Right lung (tissue), 10 donors: ENCODE measurements at places on chromosomes 16 and 17.

- DNase-seq, result no peak
These were observed 538 bp upstream of the RAPGEFL1 start for GRCh38 chr17:40176754-40177110.

GRCh38 chr17:59487161-59487873, 78.1 kb upstream of the DHX40 start:
- no peak for DNase-seq

DNA sequence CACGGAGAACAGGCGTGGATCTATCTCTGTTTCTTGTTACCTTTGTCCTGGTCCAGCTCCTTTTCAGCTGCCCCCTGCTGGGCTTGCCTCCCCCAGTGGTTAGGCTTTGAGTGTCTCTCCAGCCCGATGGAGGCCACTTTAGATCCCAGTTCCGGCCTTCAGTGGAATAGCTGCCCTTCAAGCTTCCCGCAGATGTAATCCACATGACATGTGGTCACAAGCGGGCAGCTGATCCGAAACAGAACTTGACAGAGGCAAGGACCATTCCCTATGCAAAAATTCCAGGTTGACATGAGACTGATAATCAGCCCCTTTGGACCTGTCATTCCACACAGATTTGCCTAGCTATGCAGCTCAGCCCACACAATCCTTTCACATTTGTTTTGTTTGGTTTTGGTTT, 40.6 kb upstream of the AQP8 start:
- no peak for DNase-seq

DNA sequence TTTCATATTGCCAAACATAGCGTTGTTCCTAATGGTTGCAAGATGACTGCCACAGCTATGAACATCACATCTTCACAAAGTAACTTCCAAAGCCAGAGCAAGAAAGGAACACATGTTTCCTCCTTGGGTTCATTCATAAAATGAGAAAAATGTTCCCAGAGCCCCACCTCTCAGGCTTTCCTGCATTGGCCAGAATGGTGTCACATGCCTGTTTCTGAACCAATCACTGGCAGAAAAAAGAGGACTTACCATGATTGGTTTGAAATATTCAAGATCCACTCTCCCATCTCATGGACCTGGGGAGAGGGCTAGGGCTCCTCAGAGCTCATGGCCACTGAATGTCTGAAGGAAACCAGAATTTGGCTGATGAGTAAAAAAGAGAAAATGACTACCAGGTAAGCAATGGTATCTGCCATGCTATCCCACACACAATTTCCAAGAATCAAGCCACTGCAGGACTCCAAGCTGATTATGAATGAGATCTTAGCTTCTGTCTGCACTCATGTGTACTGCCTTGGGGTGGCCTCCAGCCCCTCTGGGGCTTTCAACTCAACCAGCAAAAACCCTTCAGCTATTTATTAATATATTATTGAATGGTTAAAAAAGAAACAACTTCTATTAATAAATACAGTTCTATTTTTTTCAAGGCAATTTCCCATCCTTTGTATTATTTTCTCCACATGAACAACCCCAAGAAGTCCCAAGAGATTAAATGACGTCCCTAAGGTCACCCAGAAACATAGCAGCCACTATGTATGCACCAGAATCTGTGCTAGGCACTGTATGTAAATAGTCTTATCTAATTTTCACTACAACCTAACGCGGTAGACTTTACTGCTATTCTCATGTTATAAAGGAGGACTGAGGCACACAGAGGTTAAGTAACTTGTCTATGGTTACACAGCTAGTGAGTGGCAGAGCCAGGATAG, 61.4 kb upstream of the TMC5 start:
- DNase-seq, result no peak

GRCh38 chr17:71409712-71410111, 711.1 kb upstream of the SOX9 start:
- no peak for DNase-seq

GRCh38 chr17:335691-336090, 16.9 kb downstream of the RPH3AL start:
- DNase-seq, result no peak

DNA sequence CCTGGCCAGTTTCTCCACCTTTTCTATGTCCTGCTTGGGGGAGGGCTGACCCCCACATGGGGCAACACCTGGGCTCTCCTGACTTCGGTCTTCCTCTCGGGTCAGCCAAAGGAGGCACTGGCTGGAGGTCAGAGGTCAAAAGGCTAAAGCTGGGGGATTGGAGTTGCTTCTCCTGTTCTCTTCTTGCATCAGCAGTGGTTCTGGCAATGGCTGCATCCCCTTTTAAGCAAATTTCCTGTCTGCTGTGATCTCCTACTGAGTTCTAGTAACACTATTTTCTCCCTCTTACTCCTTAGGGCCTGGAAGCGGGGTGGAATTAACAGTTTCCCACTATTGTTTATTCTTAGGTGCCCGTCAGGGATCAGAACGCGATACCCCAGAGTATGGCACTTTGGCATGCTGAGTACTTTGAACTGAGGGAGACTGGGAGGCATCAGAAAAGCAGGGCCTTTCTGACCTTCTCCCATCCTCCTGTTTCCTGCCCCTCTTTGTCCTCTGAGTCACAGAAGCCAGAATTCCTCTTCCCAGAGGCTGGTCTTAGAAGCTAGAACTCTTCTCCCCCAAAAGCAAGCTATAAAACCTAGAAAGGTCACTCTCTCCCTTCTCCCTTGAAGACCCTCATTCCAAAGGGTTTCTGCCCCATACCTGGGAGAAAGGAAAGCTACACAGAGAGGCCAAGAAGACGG, 268.2 kb downstream of the STX8 start:
- DNase-seq, result no peak

- DNase-seq, result no peak
These were observed 101.5 kb downstream of the MGAT5B start for GRCh38 chr17:76969598-76970172.

- no peak for DNase-seq
These were observed 12.8 kb downstream of the GOSR2 start for GRCh38 chr17:46935658-46936266.

DNA sequence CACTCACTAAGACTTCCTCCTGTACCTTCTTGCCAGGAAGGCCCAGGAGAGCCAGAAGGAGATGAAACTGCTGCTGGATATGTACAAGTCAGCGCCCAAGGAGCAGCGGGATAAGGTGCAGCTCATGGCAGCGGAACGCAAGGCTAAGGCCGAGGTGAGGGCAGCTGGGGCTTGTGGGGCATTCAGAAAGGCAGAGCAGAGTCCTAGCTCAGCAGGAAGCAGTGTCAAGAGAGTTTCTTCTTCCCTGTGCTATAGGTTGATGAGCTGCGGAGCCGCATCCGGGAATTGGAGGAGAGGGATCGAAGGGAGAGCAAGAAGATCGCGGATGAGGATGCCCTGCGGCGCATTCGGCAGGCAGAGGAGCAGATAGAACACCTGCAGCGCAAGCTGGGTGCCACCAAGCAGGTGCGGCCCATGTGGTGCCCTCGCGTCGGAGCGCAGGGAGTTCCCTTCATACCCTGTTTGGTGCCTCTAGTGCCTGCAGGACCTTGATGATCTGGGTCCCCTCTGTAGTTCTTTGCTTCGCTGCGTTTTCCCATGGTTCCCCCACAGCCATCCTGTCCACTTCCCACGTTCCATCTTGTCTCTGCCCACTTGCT, 6.6 kb downstream of the RNF40 start:
- no peak for DNase-seq

- DNase-seq, result no peak
These were observed 373.7 kb downstream of the SNX29 start for GRCh38 chr16:12349936-12350850.

DNA sequence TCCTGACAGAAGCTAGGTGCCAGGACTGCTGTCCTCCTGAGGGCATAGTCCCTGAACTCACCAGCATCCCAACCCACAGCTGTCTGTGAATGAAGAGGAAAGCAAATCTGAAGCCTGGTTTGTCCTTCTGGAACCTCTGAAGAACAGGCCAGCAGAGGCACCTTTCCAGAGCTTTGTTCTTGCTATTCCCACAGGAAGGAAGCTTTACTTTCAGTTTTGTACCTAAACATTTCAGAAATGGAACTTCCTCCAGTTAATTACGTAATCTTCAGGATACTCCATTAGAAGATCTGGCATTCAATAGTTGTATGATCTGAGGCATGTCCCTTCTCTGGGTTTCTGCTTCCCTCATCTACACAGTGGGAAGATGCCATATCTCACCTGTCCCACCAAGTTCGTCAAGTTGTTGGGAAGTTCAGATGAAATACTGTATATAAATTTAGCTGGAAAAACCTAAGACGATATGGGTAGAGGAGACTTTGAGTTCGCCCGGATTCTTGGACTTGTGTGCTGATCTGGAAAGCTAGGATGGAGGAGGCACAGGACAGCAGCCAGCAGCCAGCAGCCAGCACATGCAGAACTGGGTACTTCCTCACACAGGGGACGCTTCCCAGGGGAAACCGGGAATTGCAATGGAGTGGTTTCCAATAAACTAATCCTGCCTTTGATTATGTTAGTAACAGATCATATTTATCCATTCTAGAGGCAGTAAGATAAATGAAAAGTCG, 22.4 kb downstream of the NXPH3 start:
- no peak for DNase-seq
